Stimulated activated CD4-positive, alpha-beta T cell treated with anti-CD3 and anti-CD28 coated beads, Interleukin-1b, Interleukin-23, amount 100 ng/mL, for 1 hour (primary cell): ENCODE measurements at places on chromosomes 4 and X.

GRCh38 chrX:85379174-85379907 is at the start of gene POF1B:
Gene POF1B (minus strand): TSS chrX:85379665. CDS start chrX:85379454, 211 bp downstream.
- no peak for DNase-seq

DNA sequence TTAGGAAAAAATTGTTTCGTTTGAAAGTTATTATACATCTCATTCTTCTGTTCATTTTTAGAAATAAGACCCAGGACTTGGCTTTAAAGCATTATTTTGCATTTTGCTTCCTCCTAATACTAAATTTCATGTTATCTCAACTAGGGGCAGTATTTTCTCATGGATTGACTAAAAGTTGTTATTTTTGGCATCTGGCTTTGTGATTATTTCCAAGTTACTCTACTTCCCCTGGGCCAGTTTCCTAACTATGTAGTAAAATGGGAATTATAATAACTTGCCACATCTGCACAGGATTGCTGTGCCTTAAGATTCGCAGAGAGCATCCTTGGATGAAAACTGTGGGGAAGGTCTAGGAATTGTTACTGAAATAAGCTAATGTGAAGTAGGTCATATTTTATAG is 3.0 kb downstream of the RBPJ start:
- no peak for DNase-seq

DNA sequence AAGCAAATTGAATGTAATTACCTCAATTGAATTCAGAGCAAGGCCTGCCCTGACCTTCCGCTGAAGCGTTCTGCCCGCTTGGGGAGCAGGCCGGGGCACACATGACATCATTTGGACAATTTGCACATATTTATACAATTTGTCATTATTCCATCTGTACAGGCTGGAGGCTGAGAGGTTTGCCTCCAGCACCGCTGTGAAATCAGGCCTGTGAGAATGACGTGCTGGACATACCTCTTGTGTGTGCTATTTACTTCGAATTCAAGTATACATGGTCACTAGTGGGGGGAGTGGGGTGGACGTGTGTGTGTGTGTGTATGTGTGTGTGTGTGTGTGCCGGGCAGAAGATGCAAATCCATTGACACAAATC is 285.6 kb downstream of the SHOX start:
- DNase-seq = no peak

GRCh38 chr4:133866328-133866699 is 335.3 kb downstream of the PABPC4L start:
- no peak for DNase-seq

- DNase-seq = no peak
These were observed 82.0 kb downstream of the RASGEF1B start for GRCh38 chr4:81389720-81390119.

- no peak for DNase-seq
These were observed 560.8 kb downstream of the FGF13 start for GRCh38 chrX:138150709-138151108.

DNA sequence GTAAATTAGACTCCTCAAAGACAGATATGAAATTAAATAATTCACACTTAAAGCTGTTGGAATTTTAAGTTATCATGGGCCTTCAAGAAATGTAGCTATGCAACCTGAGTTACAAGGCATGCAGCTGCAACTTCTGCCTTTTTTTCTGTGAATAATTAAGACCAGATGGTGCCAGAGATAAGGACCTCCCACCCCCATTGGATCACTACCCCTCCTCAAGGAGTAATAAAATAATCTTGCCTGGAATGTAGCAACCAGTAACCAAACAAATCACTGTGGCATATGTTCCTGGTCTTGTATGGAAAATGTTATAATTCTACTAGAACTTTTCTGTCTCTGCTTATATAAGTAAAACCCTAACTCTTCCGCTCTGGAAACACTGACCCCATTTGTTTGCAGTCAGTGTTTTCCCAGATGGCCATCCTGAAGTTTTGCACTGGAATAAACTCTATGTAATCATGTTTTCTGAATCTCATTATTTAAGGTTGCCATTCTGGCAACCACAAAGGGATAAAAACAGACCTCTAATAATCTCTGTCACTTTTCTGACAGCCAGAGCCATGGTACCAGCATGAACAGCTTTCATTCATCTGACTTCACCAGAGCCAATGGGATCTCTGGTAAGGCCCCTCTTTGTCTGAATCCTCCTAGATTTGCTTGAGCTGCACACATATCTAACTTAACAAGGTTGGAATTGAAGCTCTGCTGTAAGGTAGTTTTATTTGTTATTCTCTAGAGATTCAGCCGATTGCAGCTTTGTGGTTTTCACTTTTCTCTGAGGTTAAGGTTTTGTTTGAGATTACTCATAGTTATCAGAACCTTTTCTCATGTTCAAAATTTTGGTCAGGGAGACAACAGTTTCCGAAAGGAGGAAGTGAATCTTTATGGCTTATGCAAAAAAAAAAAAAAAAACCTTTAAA is 274.6 kb downstream of the NAF1 start:
- no peak for DNase-seq

DNA sequence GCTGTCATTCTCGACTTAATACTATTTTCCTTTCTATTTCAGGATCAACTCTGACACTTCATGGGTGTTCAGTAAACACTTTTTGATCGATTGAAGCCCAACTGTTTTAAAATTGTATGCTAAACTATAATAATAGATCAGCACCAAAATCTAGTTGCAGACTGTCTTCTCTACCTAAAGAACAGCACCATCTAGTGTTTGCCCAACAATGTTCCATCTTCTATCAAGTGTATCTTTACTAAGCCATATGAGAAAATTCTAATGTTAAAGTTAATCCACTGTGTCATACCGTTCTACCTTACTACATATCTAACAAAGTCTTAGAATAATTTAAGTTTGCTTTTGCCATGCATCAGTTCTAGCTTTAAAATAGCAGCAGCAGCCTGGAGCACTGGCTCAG is 113.0 kb upstream of the PRDX4 start:
- no peak for DNase-seq

- no peak for DNase-seq
These were observed 25.3 kb downstream of the STEEP1 start for GRCh38 chrX:119539872-119540271.

DNA sequence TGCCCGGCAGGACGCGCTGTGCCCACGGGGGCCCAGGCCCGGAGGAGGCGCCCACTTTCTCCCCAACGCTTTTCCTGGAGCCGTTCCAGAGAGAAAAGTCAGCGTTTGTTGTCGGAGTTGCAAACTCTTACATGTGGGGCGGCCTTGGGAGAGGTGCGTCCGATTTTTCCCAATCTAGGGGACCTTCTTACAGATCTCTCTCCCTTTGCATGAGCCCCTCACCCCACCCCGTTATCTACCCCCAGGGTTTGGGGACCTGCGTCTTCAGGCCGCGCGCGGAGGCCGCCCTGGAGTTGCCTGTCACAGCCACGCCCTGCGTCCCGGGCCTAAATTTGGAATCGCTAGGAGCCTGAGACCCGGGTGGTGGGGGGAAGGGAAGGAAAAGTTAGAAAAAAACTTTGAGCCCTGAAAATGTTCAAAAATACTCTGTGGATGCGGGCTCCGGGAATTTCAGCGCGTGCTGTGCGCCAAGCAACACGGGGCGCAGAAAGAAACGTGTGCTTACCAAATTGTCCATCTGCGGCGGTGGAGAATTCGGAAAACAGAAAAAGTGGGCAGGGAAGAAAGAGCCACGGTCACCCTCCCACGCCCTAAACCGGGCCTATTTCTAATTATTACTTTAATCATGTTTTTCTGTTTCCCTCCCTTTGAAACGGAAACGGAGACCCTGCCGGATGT is 587 bp downstream of the CD99 start:
- DNase-seq = no peak

DNA sequence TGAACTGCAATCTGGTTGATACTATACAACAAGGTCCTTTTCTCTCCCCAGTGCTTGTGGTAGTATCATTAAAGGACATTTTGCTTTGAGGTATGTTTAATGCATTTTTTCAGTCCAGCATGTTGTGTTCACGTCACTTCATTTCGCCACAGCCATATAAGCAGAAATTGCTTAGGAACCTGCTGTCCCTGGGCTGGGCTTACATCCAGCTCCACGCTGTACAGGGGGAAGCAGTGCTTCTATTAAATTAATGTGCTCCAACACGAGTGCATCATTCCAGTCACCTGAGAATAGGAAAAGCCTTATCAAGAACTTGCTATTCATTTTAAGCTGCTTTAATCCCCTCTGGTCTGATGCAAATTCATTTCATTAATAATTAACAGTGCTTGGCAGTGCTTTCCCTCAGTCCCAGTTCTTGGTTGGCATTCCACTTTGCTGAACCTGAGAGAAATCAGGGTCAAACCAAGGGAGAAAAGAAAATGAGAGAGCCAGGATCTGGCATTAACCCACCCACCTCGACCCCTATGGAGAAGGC is 47.4 kb upstream of the PTCHD1 start:
- DNase-seq = no peak

DNA sequence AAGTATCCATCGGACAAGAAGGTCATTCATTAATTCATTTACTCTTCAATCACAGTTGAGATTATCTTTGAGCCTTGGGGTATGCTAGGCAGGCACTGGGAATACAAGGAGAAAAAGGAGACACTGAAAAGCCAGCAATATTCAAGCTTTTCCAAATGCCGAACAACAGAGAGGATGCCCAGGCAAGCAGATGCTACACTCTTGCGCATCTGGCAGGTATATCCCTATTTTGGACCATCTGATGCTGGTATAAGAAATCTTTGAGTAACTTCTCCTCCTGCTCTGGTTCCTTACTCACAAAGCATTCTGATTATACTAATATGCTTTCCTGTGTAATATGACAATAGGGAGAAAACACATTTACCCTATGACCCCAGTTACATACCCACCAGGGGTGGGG is 354.9 kb downstream of the CBLL2 start:
- DNase-seq = no peak

- DNase-seq = no peak
These were observed 41.1 kb downstream of the LUZP4 start for GRCh38 chrX:115330498-115331168.

- DNase-seq = no peak
These were observed 24.3 kb downstream of the NFKB1 start for GRCh38 chr4:102525504-102525903.

- no peak for DNase-seq
These were observed 63.4 kb upstream of the ENPEP start for GRCh38 chr4:110412354-110413065.

DNA sequence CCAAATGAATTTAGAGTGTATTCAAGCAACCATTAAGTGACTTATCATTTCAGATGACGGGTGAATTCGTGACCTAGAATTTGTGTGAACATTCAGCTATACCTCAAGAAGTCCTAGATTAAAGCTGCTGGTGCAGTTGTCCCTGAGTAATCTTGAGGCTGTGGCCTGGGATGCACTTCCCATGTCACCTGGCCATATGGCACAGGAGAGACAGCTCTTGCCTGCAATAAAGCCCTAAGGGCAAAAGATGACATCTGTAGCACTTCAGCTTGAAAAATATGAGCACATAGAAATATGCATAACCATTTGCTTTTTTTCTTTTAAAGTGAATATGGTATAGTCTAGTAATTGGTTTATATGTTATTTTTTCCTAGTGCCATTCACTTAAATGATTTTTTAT is 125.8 kb downstream of the FHDC1 start:
- no peak for DNase-seq

- DNase-seq = no peak
These were observed 6.8 kb upstream of the VSIG4 start for GRCh38 chrX:66046612-66047235.

GRCh38 chr4:15958562-15958961 is 4.4 kb downstream of the FGFBP2 start:
- DNase-seq = no peak

DNA sequence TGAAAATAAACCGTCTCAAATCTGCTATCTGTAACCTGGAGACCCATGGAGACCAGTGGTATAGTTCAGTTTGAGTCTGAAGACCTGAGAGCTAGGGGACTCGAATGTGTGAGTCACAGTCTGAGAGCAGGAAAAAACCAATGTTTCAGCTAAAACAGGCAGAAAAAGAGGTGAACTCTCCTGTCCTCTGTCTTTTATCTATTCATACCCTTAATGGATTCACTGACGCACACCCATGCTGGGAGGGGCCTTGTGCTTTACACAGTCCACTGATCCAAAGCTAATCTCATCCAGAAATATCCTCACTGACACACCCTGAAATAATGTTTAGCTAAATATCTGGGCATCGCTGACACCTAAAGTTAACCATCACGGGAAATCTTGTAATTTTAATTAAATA is 297.9 kb downstream of the GPM6A start:
- DNase-seq = no peak

DNA sequence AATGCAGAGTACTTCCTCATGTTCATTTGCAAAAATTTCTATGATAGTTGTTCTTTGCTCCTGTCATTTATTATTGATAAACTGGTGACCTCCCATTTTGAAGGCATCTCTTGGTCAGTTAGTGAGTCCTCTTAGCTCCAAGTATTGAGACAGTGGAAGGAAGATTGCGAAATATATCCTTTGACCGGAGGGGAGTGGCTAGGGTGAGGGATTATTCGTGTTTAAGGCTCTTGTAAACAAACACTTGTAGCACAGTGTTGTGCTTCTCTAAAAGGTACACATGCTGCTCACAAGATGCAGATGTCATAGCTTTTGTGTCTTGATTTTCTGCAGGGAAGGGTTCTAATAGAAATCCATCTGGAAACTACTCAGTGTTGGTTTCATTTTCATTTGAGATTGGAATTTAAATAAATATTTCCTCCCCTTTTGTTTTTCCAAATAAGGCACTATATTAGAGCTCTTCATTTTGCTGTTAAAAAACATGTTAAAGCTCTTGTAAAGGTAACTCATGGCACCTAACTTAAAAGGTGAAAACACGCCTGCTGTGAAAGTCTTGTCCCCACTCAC is 21.8 kb downstream of the TXLNG start:
- no peak for DNase-seq

DNA sequence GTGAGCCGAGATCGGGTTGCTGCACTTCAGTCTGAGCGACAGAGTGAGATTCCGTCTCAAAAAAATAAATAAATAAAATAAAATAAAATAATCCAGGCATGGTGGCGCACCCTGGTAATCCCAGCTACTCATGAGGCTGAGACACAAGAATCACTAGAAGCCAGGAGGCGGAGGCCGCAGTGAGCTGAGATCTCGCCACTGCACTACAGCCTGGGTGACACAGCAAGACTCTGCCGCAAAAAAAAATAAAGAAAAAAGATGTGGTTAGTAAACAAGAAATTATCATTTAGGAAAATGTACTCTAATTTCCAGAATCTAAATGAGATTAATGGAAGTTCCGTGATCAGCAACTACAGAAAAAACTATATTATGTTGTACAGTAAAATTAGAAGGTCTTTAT is 14.5 kb upstream of the LRBA start:
- no peak for DNase-seq

GRCh38 chrX:9071031-9071650 is 37.2 kb upstream of the FAM9B start:
- DNase-seq = no peak

DNA sequence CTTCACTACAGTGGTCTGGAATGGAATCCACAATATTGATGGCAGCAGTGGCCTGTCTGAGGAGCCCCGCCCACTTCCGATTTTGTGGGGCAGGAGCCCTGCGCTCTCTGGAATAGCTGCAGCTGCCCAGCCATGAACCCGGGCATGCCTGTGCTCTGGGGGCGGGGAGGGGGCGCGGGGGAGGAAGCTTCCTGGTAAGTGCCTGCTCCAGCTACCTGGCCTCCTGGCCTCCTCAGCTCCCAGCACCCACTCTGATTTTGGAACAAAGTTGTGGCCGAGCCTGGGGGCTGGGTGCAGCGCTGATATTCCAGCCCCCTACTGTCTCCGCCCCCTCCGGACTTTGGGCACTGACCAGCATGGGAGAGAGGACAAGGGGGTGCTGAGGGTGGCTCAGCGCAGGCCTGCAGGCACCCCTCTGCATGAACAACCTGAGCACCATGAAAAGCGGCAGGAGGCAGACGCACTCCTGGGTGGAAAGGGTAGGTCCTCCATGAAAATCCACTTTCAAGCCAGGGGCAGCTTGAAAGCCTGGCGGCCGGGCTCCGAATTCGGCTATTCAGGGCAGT is 972.7 kb upstream of the AGA start:
- no peak for DNase-seq
